ENCODE measurements at places on chromosomes 4 and X. TPM values are rescaled to one million over a fixed set of nuclear protein-coding genes. Genes with fewer than 3 reads are reported as not detected.

Gene IL13RA2
- not detected for total RNA-seq

Gene PDCL2
- total RNA-seq = not detected

Gene RTL5
- 1.2 TPM for total RNA-seq

Gene CPZ
- not detected for total RNA-seq

Gene ETDA
- not detected for total RNA-seq

Gene PAK3
- 1.5 TPM for total RNA-seq

Gene CYTL1
- not detected for total RNA-seq

Gene PCDH7
- not detected for total RNA-seq

Gene CT45A10
- total RNA-seq = not detected

Gene BBS12
- 0.84 TPM for total RNA-seq

Gene TMSB15B
- 9.0 TPM for total RNA-seq

Gene CXCL1
- total RNA-seq = not detected

Gene NPY1R
- total RNA-seq = not detected

Gene SERPINA7
- total RNA-seq = not detected

Gene HMGN5
- total RNA-seq = 1.0 TPM

Gene RNF128
- total RNA-seq = not detected

Gene DBET
- not detected for total RNA-seq

Gene CSAG3
- not detected for total RNA-seq

Data from CD4-positive, alpha-beta T cell (primary cell).